ENCODE measurements at places on chromosomes 6 and 20.

GRCh38 chr6:111588366-111588765 lies 17.3 kb downstream of the TRAF3IP2 start:
- no peak for DNase-seq

DNA sequence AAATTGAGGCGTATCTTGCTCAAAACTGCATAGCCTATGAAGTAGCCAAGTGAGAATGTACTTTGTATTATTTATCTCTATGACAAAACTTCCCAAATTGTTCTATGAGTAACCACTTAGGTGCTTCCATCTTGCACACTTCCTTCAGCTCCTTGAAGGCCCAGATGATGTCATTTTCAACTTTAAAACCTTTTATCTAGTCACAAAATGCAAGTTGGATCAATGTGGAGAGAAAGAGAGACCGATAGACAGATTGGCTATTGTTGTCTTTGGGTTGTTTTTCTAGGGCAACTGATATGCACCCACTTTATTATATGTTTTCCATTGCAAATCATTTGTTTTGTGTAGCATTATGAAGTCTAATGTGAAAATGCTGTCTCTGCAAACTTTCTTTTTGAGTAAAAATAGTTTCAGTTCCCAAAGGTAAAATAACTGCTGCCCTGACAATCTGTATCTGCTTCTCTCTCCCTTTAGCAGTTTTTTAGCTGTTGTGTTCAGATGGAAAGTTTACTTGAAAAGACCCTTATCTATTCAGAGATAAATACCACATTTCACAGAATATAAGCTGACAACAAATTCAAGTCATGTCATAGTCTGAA lies 73.7 kb upstream of the CITED2 start:
- no peak for DNase-seq

DNA sequence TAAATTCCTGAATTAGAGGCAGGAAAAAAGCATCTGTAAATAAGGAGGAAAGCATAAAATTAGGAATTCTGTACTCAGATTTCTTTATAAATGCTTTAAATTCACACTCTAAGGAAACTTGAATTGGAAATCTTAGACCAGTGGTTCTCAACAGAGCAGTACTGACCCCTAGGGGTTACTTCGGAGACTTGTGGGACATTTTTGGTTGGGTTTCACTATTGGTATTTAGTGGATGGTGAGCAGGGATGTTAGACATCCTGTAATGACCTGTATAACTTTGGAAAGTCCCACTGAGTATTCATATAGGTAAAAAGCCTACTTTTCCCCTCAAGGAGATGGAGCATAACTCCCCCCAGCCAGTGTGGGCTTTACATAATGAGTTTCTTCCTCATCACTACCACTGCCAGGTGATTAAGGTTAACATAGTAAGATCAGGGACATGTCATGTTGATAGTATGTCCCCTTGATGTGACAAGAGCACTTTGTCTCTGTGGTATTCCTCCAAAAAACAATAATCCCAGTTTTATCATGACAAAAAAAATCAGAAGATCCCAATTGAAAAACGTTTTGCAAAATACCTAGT lies 31.0 kb downstream of the GLO1 start:
- peak; percentile 53 for DNase-seq

GRCh38 chr6:127971945-127972391 lies 71.1 kb upstream of the THEMIS start:
- DNase-seq, result no peak
